ENCODE measurements at places on chromosomes 7 and 10.

DNA sequence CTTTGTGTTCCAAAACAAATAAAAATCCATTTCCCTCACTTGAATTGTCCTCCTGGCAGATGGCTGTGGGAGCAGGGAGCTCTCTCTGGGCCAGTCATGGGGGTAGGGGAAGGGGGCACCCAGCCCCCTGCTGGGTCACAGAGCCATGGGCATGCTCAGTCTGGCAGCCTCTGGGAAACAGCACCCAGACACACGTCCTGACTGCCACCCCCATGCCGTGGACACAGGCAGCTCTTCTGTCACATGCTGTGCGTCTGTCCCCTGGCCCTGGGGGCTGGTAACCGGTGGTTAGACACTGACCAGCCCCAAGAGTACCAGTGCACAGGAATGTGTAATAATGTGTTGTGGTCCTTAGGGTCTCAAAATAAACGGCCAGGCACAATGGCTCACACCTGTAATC lies 47.0 kb downstream of the RASGEF1A start:
- DNase-seq: no peak

- no peak for DNase-seq
Observed at GRCh38 chr10:119105155-119105554, 1.2 kb downstream of the DENND10 start.

DNA sequence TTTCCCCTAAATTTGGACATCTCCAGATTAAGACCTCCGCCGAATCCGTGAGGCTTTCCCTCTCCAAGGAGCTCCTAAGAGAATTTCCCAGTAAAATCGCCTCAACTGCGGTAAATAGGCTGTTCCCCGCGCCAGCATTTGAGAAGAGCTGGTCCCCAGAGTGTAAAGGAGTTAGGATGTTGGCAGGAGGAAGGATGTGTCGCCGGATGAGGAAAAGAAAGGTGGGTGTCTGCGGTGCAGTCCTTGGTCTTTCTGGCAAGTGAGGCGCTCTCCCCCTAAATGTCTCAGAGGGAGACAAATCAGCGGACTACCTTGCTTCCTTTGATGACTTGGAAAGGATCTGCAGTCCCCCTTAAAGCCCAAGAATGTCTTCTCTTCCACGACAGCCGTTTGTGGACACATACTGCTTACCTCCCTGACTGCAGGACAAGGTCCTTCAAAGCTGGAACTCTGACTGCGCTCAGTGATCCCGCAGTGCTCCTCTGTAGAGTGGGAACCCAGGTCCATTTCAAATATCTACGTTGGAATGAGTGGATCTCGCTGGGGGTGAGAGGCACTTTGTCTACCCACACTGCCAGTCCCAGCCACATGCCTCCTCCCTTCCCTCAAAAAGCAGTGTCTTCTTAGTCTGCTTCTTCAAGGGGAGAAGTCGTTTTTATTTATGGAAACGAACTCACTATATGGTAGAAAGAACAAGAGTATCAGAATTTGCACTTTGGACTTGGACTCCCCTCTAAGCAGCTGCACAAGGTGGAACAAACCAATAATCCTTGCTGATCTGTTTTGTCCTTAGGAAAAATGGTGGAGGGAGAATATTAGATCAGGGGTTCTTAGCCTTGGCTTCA lies 1.1 kb upstream of the DLG5 start:
- DNase-seq: no peak

DNA sequence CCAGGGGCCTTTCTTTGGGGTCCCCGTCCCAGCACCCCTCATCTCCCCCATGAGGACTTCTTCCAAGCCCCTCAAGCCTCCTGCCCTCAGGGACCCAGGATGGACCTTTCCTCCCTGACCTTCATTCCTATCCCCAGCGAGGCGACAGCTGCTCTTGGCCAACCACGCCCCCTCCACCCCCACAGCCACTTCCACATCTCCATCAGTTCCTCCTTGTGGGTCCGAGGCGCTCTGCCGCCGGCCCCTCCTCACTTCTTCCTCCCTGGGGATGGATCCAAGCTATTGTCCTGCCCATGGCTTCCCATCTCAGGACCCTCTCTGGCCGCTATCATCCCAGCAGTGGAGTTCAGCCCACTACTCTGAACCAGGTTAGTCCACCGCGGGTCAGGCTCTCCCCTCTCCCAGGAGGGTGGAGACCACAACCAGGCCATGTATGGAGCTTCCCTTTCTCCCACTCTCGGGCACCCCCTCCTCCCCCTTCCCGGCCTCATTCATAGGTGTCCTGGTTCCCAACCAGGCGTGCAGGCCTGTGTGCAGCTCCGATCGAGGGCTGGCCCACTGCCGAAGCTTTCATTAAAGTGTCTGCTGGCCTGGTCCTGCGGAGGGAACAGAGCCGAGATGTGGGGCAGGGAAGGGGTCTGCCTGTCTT lies 1.7 kb upstream of the SH2B2 start:
- no peak for DNase-seq

DNA sequence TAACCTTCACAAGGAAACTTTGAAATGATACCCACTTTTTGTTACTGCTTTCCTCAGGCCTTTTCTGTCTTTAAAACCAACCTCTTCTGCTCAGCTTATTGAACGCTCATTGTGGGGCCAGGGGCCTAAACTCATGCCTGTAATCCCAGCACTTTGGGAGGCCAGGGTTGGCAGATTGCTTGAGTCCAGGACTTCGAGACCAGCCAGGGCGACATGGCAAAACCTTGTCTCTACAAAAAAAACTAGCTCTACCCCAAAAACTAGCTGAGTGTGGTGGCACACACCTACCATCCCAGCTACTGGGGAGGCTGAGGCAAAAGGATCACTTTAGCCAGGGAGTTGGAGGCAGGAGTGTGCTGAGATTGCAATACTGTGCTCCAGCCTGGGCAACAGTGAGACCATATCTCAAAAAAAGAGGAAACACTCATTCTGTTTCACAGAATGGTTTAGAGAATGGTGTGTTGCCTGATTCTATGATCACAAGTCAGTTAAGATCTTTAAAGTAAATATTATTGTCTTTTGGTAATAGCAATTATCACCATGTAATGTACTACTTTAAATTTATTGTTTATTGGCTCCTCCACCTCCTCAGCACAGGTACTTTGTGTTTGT lies 51.1 kb downstream of the KCTD7 start:
- no peak for DNase-seq

DNA sequence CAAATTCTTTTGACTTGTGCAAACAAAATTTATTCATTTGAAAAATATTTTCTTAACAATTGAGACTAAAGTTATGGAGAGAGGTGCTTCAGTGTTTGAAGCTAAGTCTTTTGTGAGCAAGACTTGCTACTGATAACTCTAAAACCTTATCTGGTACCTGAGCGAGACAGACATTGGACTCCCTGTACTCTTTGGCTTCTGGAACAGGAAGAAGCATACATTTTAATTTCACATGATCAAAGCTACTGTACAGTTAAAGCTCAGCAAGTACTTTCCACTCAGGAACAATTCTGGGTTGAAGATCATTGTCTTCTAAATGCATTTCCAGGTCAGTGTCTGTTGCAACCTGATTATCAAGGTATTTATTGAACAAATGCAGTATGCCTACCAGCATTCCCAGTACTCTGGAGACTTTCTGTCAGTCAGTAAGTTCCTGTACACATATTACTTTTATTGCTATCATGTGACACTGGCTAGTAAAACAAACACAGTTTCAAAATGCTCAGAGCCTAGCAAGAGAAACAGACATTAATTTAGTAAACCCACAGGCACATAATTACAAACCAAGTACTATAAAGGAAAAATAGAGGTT lies 42.4 kb downstream of the CABCOCO1 start:
- DNase-seq: no peak

DNA sequence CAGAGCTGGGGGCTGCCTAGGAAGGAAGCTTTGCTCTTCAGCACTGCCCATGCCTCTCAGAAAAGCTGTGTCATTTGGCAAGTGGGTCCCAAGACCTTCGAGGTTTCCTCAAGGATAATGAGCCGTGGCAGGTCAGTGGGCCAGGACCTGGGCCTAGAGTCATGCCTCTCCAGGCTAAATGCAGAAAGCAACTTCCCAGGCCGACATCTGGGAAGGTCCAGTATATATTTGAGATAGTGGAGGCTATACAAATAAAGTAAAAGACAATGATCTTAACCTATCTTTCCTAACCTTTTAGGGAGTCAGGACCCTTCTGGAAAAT lies 2.4 kb upstream of the HOXA10 start:
- no peak for DNase-seq

GRCh38 chr10:112261281-112261822 lies 21.8 kb upstream of the TECTB start:
- DNase-seq: no peak
